ENCODE measurements at places on chromosomes 11 and 22.

- DNase-seq, result no peak
Measured at GRCh38 chr11:45659031-45659817, 6.2 kb downstream of the CHST1 start.

- DNase-seq, result no peak
Measured at GRCh38 chr11:73399636-73400035, 23.4 kb downstream of the RELT start.

- no peak for DNase-seq
Measured at GRCh38 chr11:329886-330253, 9.2 kb upstream of the IFITM3 start.

DNA sequence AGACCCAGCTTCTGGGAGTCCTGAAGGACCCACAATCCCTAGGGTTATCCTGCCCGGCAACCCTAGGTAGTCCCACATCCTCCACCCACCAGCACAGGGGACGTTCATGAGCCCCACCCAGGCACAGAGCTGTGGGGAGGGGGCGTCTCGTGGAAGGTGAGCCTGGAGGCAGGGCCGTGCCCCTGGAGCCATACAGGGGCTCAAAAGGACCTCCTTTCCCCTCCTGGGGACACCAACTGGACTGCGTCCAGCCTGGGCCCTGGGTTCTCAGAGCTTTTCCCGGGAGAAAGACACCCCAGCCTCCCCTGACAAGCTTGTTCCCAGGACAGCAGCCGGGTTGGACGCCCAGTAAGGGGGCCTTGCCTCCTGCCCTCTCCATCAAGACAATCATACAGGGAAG lies 78.4 kb downstream of the BRD1 start:
- no peak for DNase-seq

DNA sequence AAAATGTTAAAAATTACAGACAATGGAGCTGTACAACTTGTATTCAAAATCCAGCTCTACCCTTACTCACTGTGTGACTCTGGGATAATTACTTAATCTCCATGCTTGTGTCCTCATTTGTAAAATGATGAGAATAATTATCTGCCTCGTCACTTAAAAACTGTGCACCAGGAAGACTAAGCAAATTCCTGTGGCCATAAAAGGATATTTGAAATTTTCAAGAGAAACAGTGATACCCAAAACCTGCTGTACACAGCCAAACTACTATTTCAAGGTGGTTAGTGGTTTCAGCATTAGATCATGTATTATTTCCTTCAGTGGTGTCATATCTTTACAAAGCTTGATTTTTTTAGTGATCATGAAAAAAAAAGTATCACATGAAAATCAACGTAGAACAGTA lies 136.9 kb downstream of the METTL15 start:
- no peak for DNase-seq

- no peak for DNase-seq
Measured at GRCh38 chr11:9657531-9657930, 6.3 kb upstream of the SWAP70 start.

DNA sequence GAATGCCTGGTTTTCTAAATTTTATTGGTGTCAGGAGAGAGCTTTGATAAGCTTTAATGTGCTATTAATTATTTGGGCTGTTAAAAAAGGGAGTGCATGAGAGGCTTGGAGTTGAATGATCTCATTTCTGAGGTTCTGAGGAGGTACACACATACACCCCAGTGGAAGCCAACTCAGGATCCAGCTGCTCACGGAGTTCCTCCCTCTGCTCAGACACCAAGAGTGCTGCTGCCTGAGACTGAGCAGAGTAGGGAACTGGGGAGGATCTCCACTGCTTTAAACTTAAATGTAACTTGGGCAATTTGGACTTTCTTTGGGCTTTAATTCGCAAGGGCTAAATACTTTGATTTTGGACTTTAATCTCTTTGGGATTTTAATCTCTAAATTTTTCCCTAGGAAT lies 414.4 kb upstream of the CADM1 start:
- DNase-seq, result no peak

DNA sequence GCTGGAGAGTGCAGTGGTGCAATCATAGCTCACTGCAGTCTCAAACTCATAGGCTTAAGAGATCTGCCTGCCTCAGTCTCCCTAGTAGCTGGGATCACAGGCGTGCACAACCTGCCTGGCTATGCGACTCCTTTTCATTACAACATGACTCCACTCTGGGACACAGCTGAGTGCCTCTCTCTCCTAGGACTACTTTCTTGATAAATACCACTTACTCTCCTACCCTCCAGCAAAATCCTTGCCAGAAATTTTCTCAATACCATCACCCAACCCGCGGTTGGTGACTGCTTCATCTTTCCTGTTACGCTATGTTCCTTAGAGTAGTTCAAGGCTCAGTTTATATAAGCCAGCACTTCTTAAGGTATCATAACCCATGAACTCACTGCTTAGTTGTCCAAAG lies 26.9 kb downstream of the ARFGAP3 start:
- no peak for DNase-seq

- no peak for DNase-seq
Measured at GRCh38 chr22:50504369-50505211, 2.9 kb downstream of the LMF2 start.

DNA sequence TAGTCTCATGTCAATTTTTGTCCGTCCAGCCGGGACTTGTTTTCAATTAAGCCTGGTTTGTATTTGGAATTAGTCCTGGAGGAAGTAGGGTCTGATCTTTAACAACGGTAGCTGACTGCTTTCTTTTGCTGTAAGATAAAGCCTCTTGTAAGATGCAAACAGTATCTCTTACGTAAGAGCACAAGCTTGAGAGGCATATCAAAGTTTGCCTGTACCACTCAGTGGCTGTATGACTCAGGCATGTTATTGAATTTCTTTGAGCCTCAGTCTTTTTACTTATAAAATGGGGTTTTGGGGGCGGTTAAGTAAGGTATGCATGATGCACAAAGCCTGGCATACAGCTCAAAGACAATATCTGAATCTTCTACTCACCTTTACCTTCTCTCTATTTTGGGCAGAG lies 198.4 kb upstream of the NARS2 start:
- no peak for DNase-seq

DNA sequence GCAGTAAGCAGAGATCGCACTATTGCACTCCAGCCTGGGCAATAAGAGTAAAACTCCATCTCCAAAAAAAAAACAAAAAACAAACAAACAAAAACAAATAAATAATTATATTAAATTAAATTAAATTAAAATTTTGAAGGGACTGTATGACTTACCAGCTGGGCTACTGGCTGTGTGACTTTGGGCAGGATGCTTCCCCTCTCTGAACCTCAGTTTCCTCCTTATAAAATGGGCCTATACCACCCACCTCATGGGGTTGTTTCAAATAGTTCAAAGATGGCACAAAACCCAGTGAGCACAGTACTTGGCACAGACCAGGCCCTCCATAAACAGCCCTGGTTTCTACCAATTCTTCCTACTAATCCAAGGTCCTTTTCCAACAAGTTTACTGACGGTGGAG lies 34.9 kb downstream of the ASCC2 start:
- DNase-seq, result no peak

GRCh38 chr11:122681735-122682134 lies 26.2 kb downstream of the UBASH3B start:
- DNase-seq, result no peak

DNA sequence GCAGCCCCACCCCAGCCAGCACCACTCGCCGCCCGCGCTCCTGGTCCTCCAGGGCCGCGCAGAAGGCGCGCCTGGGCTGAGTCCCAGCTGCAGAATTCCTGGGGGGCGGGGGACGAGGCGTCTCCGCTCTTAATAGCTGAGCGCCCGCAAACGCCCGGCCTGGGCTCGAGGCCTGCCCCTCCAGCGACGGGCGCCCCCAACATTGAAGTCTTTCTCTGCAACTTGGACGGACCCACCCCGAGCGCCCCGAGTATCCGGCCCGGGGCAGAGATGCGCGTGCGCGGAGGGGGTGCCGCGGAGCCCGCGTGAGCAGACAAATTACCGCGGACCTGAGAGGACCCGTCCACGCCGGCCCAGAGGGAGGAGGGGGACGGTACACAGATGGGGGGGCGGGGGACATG lies 6.7 kb upstream of the SYT7 start:
- no peak for DNase-seq

GRCh38 chr11:77064648-77065217 lies 2.0 kb upstream of the CAPN5 start:
- DNase-seq, result no peak

GRCh38 chr11:133917921-133918607 lies 38.7 kb downstream of the IGSF9B start:
- no peak for DNase-seq

DNA sequence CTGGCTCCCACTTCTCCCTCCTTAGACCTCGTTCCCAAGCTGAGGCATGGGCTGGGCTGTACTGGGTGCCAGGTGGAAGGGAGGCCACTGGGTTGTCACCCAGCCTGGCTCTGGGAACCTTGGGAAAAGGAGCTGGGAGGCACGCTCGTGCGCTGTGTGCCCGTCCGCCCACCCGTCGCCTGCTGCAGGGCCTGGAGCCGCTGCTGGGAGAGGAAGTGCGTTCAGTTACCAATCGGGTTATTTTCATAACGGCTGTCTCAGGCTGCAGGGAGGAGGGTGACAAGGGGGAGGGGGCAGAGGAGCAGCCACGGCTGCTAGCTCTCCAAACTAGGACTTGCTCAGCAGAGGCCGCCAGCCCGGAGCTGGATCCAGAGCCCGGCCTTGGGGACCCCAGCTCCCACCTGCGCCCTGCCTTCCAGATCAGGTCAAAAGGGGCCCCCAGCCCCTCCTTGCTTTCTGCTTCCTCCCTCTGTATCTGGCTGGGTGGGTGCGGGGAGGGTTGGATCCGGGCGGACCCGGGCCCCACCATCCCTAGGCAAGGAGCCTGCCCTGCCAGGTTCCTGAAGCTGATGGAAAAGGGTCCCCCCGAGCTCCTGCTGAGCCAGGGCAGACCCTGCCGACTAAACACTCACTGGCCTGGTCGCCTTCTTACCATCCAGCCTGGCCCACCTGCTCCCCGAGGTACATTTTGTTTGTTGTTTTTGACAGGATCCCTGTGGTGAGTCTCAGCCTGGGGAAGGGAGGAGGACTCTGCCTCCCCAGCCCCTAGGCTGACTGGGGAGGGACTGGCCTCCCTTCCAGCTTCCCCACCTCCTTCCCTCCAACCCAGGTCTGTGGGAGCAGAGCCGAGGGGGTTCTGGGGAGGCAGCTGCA lies 14.3 kb downstream of the DGKZ start:
- no peak for DNase-seq

- DNase-seq, result no peak
Measured at GRCh38 chr11:60282286-60282685, 1.8 kb downstream of the MS4A4A start.

- DNase-seq, result no peak
Measured at GRCh38 chr11:74311352-74311926, at the start of gene P4HA3. Gene P4HA3, minus strand, starts transcription at chr11:74311640. Its CDS starts 29 bp downstream, at chr11:74311611.

- no peak for DNase-seq
Measured at GRCh38 chr11:118318124-118318523, 13.6 kb downstream of the CD3E start.

DNA sequence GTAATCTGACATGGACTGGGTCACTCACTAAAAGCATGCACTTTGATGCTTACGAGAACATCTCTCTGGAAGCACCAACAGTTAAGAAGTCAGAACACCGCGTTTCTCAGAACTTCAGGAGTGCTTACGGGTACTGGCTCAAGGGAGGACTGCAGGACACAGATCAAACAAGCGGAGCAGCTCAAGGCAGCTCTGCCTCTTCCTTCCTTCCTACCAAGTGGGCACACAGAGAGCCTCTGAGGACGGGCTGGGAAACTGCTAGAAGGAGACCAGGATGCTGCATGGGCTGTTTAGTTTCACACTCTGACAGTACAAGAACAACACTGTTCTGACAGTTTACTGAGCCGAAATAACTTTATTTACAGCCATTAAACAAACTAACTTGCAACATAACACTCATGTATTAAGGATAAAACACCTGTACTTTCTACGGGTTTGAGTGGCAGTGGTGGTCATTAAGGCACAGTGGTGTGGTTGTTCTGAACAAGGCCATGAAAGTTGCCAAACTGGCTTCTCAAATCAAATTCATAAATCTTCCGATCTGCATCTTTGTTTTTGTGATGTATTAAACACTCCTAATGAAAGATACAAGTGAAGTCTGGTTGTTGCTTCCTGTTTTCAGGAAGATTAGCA lies 37.5 kb downstream of the ARFGAP3 start:
- DNase-seq, result no peak

Measured in AG09319 (cell line).